ENCODE measurements at places on chromosomes 5 and 9. TPM values are rescaled to one million over a fixed set of nuclear protein-coding genes. Genes with fewer than 3 reads are reported as not detected.

SAPCD2 gene
- polyA plus RNA-seq, result 18.4 TPM

DNA sequence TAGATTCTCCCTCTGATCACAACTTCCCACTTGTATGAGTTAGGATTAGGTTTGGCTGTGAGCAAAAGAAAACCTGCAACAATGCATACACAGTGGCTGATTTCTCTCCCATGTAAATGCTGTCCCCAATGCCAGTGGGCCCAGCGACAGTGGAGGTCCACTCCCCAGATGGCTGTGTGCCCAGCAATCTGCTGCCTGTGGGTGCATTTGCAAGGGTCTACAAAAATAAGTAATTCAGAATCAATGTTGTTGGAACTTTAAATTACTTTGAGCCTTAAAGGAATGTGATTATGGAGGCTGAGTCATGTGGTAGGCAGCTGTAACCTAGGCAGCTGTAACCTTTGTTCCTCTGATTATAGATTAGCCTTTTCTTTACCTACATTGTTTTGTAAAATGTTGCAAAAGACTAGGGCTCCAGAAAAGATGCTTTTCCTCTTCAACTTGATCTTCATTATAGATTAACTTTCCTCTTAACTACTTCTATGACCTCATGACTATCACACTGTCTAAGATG is 14.2 kb upstream of the MXD3 start:
- DNase-seq, result no peak

- peak; percentile 7 for DNase-seq
Observed at GRCh38 chr9:89137542-89138462, 40.8 kb downstream of the SHC3 start.

GRCh38 chr9:72165821-72166547 is 16.7 kb downstream of the GDA start:
- DNase-seq, result no peak

- DNase-seq, result no peak
Observed at GRCh38 chr9:72930828-72931227, 22.0 kb downstream of the ALDH1A1 start.

DNA sequence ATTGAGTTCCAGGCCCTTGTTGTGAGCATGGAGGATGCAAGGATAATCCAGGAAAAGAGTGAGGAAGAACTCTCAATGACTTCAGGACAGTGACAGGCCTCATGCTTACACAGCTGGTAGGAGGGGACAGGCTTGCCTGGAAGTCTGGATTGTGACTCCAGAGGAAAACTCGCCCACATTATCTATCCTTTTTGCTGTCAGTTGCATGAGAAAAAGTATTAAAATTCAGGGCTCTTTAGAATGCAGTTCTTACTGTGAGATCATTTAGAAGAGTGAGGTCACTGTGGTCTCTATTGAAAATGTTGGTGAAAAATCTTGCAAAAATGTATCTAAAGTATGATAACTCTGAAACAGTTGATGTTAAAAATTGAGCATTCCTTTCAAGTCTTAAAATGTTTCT is 30.5 kb downstream of the NTRK2 start:
- DNase-seq, result no peak

Measured in spinal cord (tissue), 10 donors.